ENCODE measurements at places on chromosomes 6 and 20.

GRCh38 chr20:25676164-25676809, 20.4 kb downstream of the ZNF337 start:
- DNase-seq, result no peak

GRCh38 chr6:63732336-63732735, 96.7 kb downstream of the PHF3 start:
- DNase-seq, result no peak

- no peak for DNase-seq
These were observed 141.7 kb downstream of the TMEM242 start for GRCh38 chr6:157181649-157182048.

DNA sequence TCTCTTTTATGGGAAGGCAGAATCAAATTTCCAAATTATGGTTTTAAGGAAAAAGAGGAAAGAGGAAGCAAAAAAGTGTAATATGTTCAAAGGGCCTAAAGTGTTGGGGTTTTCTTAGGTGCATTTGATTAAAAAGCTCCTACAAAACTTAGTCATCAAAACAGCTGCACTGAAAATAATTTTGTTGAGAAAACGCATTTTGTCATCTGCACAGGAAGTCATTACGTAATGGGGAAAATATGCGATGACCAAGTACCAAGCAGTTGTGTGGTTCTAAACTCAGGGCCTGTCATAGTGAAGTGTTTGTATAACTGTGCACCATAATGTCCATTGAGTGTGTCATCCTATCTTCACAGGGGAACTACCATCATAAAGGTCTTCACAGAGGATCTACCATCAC, 15.6 kb downstream of the HAO1 start:
- no peak for DNase-seq

DNA sequence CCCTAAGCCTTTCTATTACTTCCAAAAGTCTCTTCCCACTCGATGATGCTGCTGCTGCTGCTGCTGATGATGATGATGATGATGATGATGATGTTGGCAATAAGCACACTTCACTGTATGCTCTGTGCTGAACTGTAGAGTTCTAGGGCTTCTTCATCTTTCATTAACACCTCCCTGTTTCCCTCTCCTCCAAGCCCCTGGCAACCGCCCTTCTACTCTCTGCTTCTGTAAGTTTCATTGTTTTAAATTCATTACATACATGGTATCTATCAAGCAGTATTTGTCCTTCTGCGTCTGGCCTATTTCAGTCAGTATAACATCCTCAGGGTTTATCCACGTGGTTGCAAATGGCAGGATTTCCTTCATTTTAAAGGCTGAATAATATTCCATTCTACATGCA, 100.2 kb downstream of the THBS2 start:
- no peak for DNase-seq

- no peak for DNase-seq
These were observed 53.5 kb downstream of the TRPC4AP start for GRCh38 chr20:35039146-35039545.

- DNase-seq, result no peak
These were observed 29.4 kb upstream of the RNF8 start for GRCh38 chr6:37324131-37325033.

GRCh38 chr6:160520043-160520904, 143.8 kb downstream of the LPA start:
- peak; percentile 78 for DNase-seq

- DNase-seq, result no peak
These were observed 7.6 kb upstream of the DEFB129 start for GRCh38 chr20:219290-220115.

DNA sequence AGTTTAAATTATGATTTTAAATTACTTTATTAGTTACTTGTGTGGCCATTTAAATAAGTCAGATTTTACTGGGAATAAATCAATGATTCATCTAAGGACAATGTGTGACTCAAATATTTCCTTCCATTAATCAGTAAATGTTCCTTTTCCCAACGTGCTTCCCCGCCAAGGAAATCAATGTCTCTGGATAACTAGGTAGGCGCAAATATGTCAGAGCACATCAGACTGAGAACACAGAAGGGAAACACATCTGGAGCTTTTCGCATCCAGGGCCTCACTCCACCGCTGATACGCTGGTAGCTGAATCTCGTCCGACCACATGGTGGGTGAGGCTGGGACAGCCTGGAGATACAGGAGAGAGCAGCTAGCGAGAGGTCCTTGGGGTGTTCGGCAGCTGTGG, 56.4 kb upstream of the RPS6KA2 start:
- no peak for DNase-seq

DNA sequence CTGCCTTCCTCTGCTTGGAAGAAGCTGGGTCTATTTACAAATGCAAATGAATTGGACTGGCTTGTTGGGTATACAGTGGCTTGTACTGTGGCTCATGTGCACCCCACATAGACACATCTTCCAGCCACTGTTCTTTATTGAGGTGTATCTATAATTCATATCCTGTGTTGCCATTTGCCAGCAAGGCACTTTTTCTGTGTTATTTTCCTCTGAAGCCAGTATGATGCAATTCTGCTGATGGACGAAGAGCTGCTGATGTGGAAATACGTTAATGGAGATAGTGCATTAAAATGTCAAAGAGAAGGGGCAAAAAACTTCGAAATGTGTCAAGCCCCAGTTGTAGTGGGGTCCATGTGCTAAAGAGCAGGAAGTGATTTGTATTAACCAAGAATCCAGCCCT, 167.5 kb downstream of the TMEM242 start:
- no peak for DNase-seq

- DNase-seq, result no peak
These were observed 27.4 kb upstream of the BMP2 start for GRCh38 chr20:6740096-6740495.
